ENCODE measurements at places on chromosomes 3 and 15.

GRCh38 chr15:35665896-35666536, 120.1 kb upstream of the DPH6 start:
- DNase-seq = peak; percentile 77

GRCh38 chr3:107523539-107524325, 970 bp downstream of the BBX start:
- no peak for DNase-seq

DNA sequence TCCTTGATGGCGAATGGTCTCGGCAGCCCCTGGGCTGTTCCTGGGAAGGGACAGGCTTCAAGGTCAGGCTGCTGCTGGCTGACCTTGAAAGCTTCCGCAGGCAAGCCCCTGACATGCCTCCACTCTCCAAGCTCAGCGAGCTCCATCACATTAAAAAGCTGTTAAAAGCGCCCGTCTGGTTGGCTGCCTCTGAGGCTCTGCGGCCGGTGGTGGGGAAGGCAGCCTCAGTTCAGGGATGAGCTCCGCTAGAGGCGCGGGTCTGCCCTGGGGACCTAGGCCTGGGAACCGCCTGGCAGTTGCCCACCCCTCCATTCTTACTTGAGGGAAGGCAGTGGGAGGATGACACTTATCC, 103.8 kb downstream of the LINGO1 start:
- DNase-seq = no peak

DNA sequence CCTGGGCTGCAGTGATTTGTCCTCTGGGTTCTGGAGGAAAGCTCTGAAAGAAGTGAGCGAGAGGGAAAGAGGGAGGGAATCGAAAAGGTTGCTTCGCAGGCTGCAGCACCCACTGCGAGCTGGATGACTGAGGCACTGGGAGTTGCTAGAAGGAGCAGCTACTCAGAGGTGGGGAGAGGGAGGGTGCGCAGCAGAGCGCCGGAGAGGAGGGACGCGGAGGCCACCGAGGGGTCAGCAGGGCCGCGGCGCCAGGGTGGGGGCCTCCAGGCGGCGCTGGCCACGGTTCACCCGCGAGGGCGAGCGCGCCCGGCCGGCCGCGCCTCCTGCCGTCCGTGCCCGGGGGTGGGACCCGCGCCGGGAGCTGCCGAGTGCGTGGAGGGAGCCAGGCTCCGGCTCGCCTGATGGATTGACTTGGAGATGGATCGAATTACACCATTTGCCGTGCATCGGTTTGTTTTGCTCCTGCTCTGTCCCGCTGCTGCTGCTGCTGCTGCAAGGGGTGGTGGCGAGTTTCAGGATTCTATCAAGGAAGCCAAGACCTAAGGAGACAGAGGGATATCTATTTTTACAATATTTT, at the start of gene SEMA6D:
SEMA6D (plus strand) TSS at position 470 of the 577 bp plus-strand sequence. CDS start 42,294 bp downstream, outside the sequence.
- peak; percentile 94 for DNase-seq

GRCh38 chr3:13538520-13539291, 10.2 kb upstream of the FBLN2 start:
- DNase-seq = peak; percentile 38
